CD4-positive, CD25-positive, alpha-beta regulatory T cell (primary cell): ENCODE measurements at places on chromosomes 11 and 22. TPM values are rescaled to one million over a fixed set of nuclear protein-coding genes. Genes with fewer than 3 reads are reported as not detected.

The RIBC2 gene
- 0.67 TPM for total RNA-seq

The NXPE2 gene
- total RNA-seq = not detected

The OR51B4 gene
- not detected for total RNA-seq

The TBX10 gene
- not detected for total RNA-seq

The MMP13 gene
- not detected for total RNA-seq

The DMC1 gene
- not detected for total RNA-seq

The MS4A12 gene
- total RNA-seq = not detected

The ACR gene
- not detected for total RNA-seq
